Naive thymus-derived CD8-positive, alpha-beta T cell (primary cell): ENCODE measurements at places on chromosomes 12 and 14.

DNA sequence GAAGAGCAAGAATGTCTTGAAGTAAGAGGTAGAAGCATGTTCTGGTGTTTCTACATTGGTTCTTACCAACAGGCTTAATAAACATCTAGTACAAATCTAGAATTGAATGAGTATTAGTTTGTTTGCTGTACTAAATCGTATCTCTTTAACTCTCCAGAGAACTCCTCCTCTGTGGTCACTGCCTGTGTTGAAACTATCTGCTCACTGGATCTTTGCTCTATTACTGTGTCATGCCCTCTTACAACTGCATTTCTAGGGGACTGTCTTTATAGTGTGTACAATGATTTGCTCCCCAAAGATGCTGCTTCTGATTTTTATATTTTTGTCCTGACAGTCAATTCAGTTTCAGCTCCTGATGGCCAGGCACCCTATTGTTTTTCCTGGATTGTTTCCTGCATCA lies 50.1 kb upstream of the E2F7 start:
- no peak overlapping the region for H3K27ac ChIP-seq
- no peaks in the 10 kb centered on the region for H3K4me1 ChIP-seq
- no peak overlapping the region for H3K4me3 ChIP-seq
- peaks cover 4% of the 10 kb centered on the region for H3K36me3 ChIP-seq
- H3K27me3 ChIP-seq = no peaks in the 10 kb centered on the region

- H3K4me3 ChIP-seq = no peak overlapping the region
- no peak overlapping the region for H3K27ac ChIP-seq
- H3K36me3 ChIP-seq = no peaks in the 10 kb centered on the region
These were observed 4.6 kb upstream of the ESR2 start for GRCh38 chr14:64298773-64299172.

GRCh38 chr12:2833810-2834209 lies 1.0 kb downstream of the NRIP2 start:
- peaks cover 26% of the 10 kb centered on the region for H3K4me1 ChIP-seq
- DNase-seq = no peak
- no peak overlapping the region for H3K27ac ChIP-seq
- no peaks in the 10 kb centered on the region for H3K27me3 ChIP-seq
- H3K4me3 ChIP-seq = no peak overlapping the region
- peaks cover 10% of the 10 kb centered on the region for H3K36me3 ChIP-seq

- H3K27me3 ChIP-seq = no peaks in the 10 kb centered on the region
- no peak for DNase-seq
- peaks cover 2% of the 10 kb centered on the region for H3K36me3 ChIP-seq
These were observed 41.1 kb downstream of the ACSM4 start for GRCh38 chr12:7344833-7345606.

GRCh38 chr12:14239935-14240872 lies 125.3 kb upstream of the ATF7IP start:
- no peaks in the 10 kb centered on the region for H3K36me3 ChIP-seq
- peak overlapping the region; percentile 86 for H3K4me3 ChIP-seq
- H3K4me1 ChIP-seq = peaks cover 16% of the 10 kb centered on the region

GRCh38 chr12:56229916-56230431 lies at the start of gene SLC39A5:
TSS of gene SLC39A5 (plus strand) at chr12:56230051. CDS start at chr12:56231275, 1,224 bp downstream.
- H3K4me1 ChIP-seq = peaks cover 7% of the 10 kb centered on the region
- peaks cover 9% of the 10 kb centered on the region for H3K36me3 ChIP-seq
- no peak within 1 kb of the TSS for H3K4me3 ChIP-seq
- H3K27me3 ChIP-seq = no peaks in the 10 kb centered on the region
